Aorta (tissue), 5 donors: ENCODE measurements at places on chromosomes 3 and 15. TPM values are rescaled to one million over a fixed set of nuclear protein-coding genes. Genes with fewer than 3 reads are reported as not detected.

MESP2 gene
- total RNA-seq = not detected

HIGD2B gene
- not detected for total RNA-seq

SST gene
- total RNA-seq = not detected

TRPM1 gene
- not detected for total RNA-seq

IL16 gene
- total RNA-seq = 9.1 TPM

PLSCR4 gene
- 135 TPM for total RNA-seq

SLC12A1 gene
- 0.81 TPM for total RNA-seq

GRCh38 chr3:64354221-64354620 is 129.0 kb upstream of the PRICKLE2 start:
- no peaks in the 10 kb centered on the region for H3K27me3 ChIP-seq
- DNase-seq = no peak
- H3K4me1 ChIP-seq = no peaks in the 10 kb centered on the region

GRCh38 chr15:92715758-92716157 is 60.2 kb upstream of the FAM174B start:
- no peaks in the 10 kb centered on the region for H3K4me1 ChIP-seq
- no peaks in the 10 kb centered on the region for H3K36me3 ChIP-seq
- DNase-seq = no peak
- no peak overlapping the region for H3K4me3 ChIP-seq
- no peak overlapping the region for H3K27ac ChIP-seq

DNA sequence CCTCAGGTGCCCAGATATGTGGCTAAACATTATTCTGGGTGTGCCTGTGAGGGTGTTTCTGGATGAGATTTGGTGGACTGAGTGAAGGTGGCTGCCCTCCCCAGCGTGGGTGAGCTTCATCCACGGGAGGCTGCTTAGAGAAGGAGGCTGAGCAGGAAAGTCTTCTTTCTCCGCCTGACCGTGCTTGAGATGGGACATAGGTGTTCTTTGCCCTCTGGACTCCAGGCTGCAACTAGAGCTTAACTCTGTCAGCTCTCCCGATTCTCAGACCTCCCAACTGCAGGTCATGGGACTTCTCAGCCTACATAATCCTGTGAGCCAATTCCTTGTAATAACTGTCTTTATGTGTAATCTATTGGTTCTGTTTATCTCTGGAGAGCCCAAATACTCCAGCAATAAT is 34.1 kb downstream of the RAB7A start:
- DNase-seq = no peak
- no peaks in the 10 kb centered on the region for H3K27me3 ChIP-seq
- peaks cover 3% of the 10 kb centered on the region for H3K4me1 ChIP-seq
- H3K4me3 ChIP-seq = no peak overlapping the region
- no peak overlapping the region for H3K27ac ChIP-seq

DNA sequence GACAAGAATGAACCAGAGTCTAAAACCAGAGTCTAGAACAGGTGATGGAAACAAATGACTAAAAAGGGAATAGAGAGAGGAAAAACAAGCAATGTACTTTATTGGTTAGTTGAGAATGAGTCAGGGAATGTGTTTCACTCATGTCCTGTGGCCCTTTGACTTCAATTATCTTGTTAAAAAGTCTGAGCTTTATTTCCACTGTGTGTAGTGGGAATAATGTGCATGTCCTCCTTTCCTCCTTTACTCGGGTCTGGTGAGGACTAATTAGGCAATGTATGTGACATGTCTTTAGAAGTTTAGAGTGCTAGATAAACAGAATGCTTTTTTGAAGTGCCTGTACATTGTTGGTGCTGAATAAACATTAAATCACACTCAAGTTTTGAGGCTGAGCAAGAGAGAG is 21.3 kb downstream of the LSAMP start:
- no peak overlapping the region for H3K4me3 ChIP-seq
- no peaks in the 10 kb centered on the region for H3K27me3 ChIP-seq
- peaks cover 3% of the 10 kb centered on the region for H3K4me1 ChIP-seq

DNA sequence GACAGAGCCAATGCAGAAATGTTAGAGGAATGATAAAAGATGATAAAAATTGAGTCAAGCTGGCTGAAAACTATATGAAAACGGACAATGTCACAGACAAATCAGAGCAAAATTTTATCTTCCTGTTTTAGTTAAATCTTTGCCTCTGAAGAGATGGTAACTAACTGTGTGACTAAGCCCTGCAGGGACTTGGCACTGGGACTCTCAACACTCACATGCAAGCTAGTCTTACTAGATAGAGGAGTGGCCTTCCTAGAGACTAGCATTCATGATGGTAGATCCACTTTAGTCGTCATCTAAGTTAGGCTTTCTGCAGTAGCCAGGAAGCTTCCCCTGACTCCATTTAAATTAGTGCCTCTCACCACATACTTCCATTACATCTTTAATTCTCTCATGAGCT is 4.1 kb downstream of the CCDC191 start:
- H3K4me3 ChIP-seq = no peak overlapping the region
- DNase-seq = no peak
- no peaks in the 10 kb centered on the region for H3K36me3 ChIP-seq
- peaks cover 2% of the 10 kb centered on the region for H3K4me1 ChIP-seq
- H3K27ac ChIP-seq = no peak overlapping the region

GRCh38 chr15:73892446-73893226 is 19.3 kb downstream of the TBC1D21 start:
- no peaks in the 10 kb centered on the region for H3K4me1 ChIP-seq
- no peak for DNase-seq

- no peaks in the 10 kb centered on the region for H3K4me1 ChIP-seq
- no peaks in the 10 kb centered on the region for H3K36me3 ChIP-seq
- no peaks in the 10 kb centered on the region for H3K27me3 ChIP-seq
- no peak overlapping the region for H3K4me3 ChIP-seq
Measured at GRCh38 chr3:162597226-162597625, 1100.6 kb downstream of the OTOL1 start.

GRCh38 chr3:186151077-186151971 is 42.4 kb upstream of the ETV5 start:
- DNase-seq = no peak
- peaks cover 4% of the 10 kb centered on the region for H3K36me3 ChIP-seq
- no peaks in the 10 kb centered on the region for H3K4me1 ChIP-seq
- no peak overlapping the region for H3K4me3 ChIP-seq

DNA sequence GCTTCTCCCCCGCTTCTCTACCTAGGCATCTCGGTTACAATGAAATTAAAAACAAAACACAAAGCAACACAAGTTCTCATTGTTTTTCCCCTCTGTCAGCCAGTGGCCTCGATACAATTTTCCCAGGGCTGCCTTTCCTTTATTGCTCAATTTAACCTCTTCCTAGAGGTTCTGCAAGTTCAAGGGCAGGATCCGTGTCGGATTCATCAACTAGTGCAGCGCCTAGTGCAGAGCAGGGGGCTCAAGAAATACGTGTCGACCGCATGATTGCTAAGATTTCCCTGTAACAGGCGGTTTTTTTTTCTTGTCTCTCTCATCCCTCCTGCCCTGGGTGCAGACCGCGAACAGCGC is 1.4 kb upstream of the BHLHE40 start:
- peak overlapping the region; percentile 72 for H3K27ac ChIP-seq
- peak overlapping the region; percentile 42 for H3K4me3 ChIP-seq
- H3K4me1 ChIP-seq = no peaks in the 10 kb centered on the region

DNA sequence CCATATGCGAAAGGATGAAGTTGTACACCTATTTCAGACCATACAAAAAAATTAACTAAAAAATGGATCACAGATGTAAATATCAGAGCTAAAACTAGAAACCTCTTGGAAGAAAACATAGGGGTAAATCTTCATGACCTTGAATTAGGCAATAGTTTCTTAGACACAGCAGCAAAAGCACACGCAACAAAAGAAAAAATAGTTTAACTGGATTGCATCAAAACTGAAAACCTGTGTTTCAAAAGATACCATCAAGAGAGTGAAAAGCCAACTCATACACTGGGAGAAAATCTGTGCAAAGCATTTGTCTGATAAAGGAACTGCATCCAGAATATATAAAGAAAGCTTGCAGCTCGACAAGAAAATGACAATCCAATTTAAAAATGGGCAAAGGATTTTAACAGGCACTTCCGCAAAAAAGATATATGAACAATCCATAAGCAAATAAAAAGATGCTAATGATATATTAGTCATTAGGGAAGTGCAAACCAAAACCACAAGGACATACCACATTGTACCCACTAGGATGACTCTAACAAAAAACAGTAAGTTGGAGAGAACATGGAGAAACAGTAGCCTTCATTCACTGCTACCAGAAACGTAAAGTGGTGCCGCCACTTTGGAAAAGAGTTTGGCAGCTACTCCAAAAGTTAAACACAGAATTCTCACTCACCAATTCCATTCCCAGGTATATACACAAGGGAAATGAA is 263.1 kb downstream of the ADAMTS17 start:
- H3K27ac ChIP-seq = no peak overlapping the region
- H3K36me3 ChIP-seq = no peaks in the 10 kb centered on the region
- no peaks in the 10 kb centered on the region for H3K4me1 ChIP-seq
- no peaks in the 10 kb centered on the region for H3K27me3 ChIP-seq
- no peak for DNase-seq

- no peak overlapping the region for H3K4me3 ChIP-seq
- no peak overlapping the region for H3K27ac ChIP-seq
- H3K27me3 ChIP-seq = no peaks in the 10 kb centered on the region
- H3K4me1 ChIP-seq = no peaks in the 10 kb centered on the region
Measured at GRCh38 chr3:6524479-6524878, 336.4 kb upstream of the GRM7 start.

- H3K4me3 ChIP-seq = no peak overlapping the region
- H3K27me3 ChIP-seq = no peaks in the 10 kb centered on the region
- no peaks in the 10 kb centered on the region for H3K4me1 ChIP-seq
- H3K27ac ChIP-seq = no peak overlapping the region
Measured at GRCh38 chr3:87498358-87499080, 222.1 kb upstream of the POU1F1 start.

GRCh38 chr3:141690431-141691072 is 47.5 kb upstream of the RNF7 start:
- H3K4me1 ChIP-seq = no peaks in the 10 kb centered on the region
- no peaks in the 10 kb centered on the region for H3K36me3 ChIP-seq
- no peak overlapping the region for H3K27ac ChIP-seq
- H3K4me3 ChIP-seq = no peak overlapping the region
- DNase-seq = no peak
- no peaks in the 10 kb centered on the region for H3K27me3 ChIP-seq

DNA sequence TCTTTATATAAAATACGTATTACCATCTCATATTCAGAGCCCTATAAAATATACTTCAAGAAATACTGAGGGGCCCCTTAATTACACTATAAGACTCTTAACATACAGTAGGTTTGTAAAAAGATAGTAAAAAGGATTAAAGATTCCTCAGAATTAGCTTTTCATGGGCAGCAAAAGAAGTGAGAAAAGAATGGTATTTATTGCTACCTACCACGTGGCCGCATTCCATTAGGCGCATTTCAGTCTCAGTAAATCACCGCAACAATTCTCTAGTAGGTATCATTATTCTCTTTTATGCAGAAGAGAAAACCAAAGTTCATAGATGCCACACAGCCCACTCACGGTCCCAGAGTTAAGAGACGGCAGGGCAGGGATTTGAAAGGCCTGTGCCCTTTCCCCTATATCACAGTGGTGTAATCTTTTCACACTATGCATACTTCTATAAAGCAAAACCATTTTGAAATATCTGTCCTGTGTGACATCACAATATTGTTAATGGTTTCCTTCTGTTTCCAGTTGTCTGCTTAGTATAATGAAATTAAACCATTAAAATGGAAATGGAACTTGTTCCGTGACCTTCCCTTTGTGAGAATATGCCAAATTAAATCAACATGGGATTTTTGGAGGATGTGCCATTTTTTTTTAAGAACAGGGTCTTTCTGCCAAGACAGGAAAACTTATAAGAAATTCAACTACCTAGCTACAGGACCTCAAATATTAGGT is 1072.2 kb downstream of the FHIT start:
- H3K4me1 ChIP-seq = no peaks in the 10 kb centered on the region
- DNase-seq = no peak
- no peak overlapping the region for H3K27ac ChIP-seq

DNA sequence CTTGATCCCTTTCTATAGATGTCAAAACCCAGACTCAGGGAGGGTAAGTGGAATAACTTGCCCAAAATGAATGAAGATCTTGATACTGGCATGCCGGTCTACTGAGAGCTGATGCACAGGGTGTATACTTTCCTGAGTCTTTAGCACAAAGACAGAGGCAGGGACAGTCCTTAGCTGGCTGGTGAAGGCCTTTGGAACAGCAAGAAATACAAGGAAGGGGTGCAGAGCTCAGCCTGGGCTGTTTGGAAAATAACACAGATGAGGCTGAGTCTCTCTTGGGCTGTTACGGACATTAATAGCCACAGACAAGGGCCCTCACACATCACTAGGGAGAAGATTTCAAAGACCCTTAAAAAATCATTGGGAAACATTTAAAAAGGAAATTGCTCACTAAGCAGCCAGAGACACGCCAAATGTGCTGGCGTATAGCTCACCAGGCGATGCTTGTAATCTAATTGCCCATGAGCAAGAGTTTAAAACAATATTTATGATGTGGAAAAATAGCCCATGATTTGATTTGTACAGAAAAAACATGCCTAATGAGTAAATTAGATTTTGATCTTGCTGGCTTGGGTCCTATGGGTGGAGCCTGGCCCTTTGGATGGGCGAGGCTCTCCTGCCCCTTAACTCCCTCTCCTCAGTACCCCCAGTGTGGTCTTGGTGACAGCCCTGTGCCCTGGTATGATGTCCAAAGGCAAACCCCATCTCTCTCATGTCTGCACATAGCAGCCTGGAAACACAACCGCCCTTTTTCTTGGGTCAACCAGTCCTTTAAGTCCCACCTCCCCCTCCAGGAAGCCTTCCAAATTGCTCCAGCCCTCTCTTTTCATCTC is 81.8 kb upstream of the MRPS22 start:
- H3K36me3 ChIP-seq = no peaks in the 10 kb centered on the region
- no peaks in the 10 kb centered on the region for H3K27me3 ChIP-seq
- H3K4me1 ChIP-seq = no peaks in the 10 kb centered on the region
- H3K27ac ChIP-seq = no peak overlapping the region
- DNase-seq = no peak

DNA sequence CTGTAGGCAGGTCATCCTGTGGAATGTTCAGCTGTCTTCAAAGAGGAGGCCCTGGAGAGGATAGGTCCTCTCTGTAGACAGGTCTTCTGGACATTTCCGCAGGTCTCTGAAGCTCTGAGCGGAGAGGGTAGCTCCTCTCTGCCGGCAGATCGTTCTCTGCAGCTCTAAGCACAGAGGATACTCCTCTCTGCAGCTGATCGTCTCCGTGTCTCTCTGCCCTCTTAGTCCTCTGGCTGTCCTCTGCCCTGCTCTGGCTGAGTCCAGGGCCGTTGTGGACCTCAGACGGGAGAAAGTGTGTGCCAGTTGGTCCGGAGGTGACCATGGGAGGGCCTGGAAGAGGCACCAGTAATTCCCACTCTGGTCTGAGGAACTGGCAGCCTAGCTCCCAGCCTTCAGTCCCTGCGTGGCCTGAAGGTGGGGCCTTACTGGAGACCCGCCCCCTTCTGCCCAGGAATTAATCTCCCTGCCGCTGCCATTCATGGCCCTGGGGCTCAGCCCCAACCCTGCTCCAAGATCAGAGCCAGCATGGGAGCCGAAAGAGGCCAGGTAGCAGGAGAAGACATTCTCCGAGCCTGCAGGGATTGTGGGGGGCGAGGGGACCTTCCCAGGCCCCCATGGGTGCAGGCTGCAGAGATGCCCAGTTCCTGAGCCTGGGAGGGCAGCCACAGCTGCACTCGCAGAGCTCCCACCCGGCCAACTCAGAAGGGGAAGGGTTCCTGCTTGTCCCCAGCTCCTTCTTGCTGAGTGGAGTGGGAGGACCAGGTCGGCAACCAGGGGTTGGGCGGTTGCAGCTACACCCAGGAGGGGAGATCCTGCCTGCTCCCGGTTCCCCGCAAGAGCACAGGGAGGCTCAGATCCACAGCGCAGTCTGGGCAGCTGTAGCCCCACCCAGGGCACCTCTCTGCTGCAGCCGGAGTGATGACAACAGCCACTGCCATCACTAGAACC is 488.7 kb downstream of the RSL24D1 start:
- no peak for DNase-seq
- peaks cover 2% of the 10 kb centered on the region for H3K4me1 ChIP-seq
- no peak overlapping the region for H3K27ac ChIP-seq
- H3K27me3 ChIP-seq = no peaks in the 10 kb centered on the region
